ENCODE measurements at places on chromosomes 5 and 9. TPM values are rescaled to one million over a fixed set of nuclear protein-coding genes. Genes with fewer than 3 reads are reported as not detected.

PRRX2 gene
- 0.18 TPM for total RNA-seq

FGF18 gene
- total RNA-seq = 0.18 TPM

CCDC171 gene
- total RNA-seq = 1.9 TPM

HAVCR1 gene
- not detected for total RNA-seq

PDCD1LG2 gene
- 0.59 TPM for total RNA-seq

FAM200C gene
- total RNA-seq = 10.4 TPM

GPRIN1 gene
- 6.5 TPM for total RNA-seq

REEP2 gene
- total RNA-seq = 8.5 TPM

CDH10 gene
- total RNA-seq = not detected

PTGES gene
- 0.76 TPM for total RNA-seq

PRSS3 gene
- not detected for total RNA-seq

STKLD1 gene
- 1.7 TPM for total RNA-seq

PLPP7 gene
- total RNA-seq = 1.8 TPM

ESM1 gene
- not detected for total RNA-seq

FAM221B gene
- total RNA-seq = not detected

SPACA9 gene
- 0.59 TPM for total RNA-seq

NR4A3 gene
- 0.32 TPM for total RNA-seq

SLC36A3 gene
- not detected for total RNA-seq

CNTFR gene
- 0.20 TPM for total RNA-seq

ARHGEF37 gene
- total RNA-seq = 0.38 TPM

FBLL1 gene
- not detected for total RNA-seq

C5orf34 gene
- 23.5 TPM for total RNA-seq

CRHBP gene
- not detected for total RNA-seq

ADAMTS12 gene
- total RNA-seq = 17.5 TPM

SLC22A4 gene
- 0.28 TPM for total RNA-seq

N4BP3 gene
- 45.8 TPM for total RNA-seq

ACTBL2 gene
- 0.05 TPM for total RNA-seq

ORM2 gene
- total RNA-seq = not detected

PCDHGB5 gene
- total RNA-seq = 1.6 TPM

GFI1B gene
- 0.53 TPM for total RNA-seq

ANKRD31 gene
- total RNA-seq = 0.13 TPM

TXNDC8 gene
- total RNA-seq = not detected

UNC13B gene
- 2.0 TPM for total RNA-seq

SLC6A3 gene
- 0.23 TPM for total RNA-seq

AGGF1 gene
- 22.9 TPM for total RNA-seq

EGFL7 gene
- 0.81 TPM for total RNA-seq

All from SJCRH30 (cell line).